ENCODE measurements at places on chromosomes 3 and 15.

DNA sequence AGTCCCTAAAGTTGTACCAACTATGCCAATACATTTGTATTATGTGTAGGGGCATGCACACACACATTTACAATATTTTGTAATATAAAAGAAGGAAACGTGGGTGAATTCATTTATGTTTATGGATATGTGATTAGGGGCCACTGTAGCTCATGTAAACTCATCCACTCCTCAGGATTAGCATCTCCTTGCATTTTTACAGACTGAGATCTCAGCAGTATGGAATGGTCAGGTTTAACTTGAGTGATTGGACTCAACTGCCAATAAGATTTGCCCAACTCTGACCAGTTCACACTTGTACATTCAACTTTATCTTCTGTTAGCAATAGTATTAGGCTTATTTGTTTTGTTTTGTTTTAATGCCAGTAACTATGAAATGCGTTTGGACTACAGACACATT, 36.5 kb downstream of the PSMD6 start:
- no peak overlapping the region for H3K4me3 ChIP-seq
- H3K27me3 ChIP-seq, result no peaks in the 10 kb centered on the region
- H3K36me3 ChIP-seq, result peaks cover 94% of the 10 kb centered on the region
- no peaks in the 10 kb centered on the region for H3K4me1 ChIP-seq
- no peak for DNase-seq
- H3K27ac ChIP-seq, result no peak overlapping the region

DNA sequence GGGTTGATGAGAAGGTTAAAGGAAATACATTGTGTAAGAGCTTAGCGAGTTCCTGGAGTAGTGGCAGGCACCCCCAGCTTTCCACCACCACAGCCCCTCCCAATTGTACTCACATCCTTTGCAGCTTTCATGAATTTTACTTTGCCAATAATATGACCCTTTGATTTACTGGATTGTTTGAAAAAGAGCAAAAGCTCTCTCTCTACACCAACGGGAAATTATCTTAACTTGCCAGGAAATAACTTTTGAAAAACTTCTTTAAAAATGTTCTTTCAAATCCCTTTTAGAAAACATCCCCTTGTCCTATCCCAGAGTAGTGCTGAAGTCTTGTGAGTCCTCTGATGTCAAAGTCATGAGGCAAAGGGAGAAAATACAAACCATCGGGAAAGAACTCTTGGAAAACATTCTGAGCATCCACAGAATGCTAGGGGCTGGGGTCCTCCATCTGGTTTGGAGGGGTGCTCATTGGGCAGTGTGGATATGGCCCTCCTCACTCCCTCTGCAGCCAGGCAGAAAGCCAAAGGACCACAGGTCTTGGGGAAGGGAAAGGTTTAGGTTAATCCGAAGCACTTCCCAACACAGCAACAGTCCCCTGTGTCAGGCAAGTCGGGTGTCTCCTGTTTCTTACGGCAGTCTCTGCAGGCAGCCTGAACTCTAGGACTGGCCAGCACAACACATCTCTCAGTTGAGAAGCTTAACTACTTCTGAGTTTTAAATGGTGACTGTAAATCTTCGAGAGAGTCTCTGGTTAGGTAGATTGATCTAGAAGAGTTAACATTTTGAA, 36.5 kb downstream of the BOC start:
- no peak overlapping the region for H3K27ac ChIP-seq
- no peaks in the 10 kb centered on the region for H3K27me3 ChIP-seq
- no peak overlapping the region for H3K4me3 ChIP-seq
- no peak for DNase-seq
- H3K36me3 ChIP-seq, result peaks cover 32% of the 10 kb centered on the region

- no peak overlapping the region for H3K27ac ChIP-seq
- no peaks in the 10 kb centered on the region for H3K36me3 ChIP-seq
- H3K27me3 ChIP-seq, result peaks cover 33% of the 10 kb centered on the region
- H3K4me3 ChIP-seq, result no peak overlapping the region
- DNase-seq, result peak; percentile 67
- H3K4me1 ChIP-seq, result peaks cover 14% of the 10 kb centered on the region
Observed at GRCh38 chr3:126208606-126209256, 28.3 kb upstream of the ALDH1L1 start.

GRCh38 chr3:61935814-61936213, 374.4 kb downstream of the PTPRG start:
- H3K4me1 ChIP-seq, result no peaks in the 10 kb centered on the region
- no peak for DNase-seq
- no peaks in the 10 kb centered on the region for H3K27me3 ChIP-seq
- H3K36me3 ChIP-seq, result peaks cover 8% of the 10 kb centered on the region
- no peak overlapping the region for H3K27ac ChIP-seq

- no peaks in the 10 kb centered on the region for H3K4me1 ChIP-seq
- DNase-seq, result no peak
Observed at GRCh38 chr3:111476701-111477100, 65.3 kb upstream of the CD96 start.

GRCh38 chr3:27714146-27714526, 8.0 kb downstream of the EOMES start:
- no peaks in the 10 kb centered on the region for H3K36me3 ChIP-seq
- H3K27ac ChIP-seq, result no peak overlapping the region
- H3K4me1 ChIP-seq, result peaks cover 17% of the 10 kb centered on the region
- peaks cover 73% of the 10 kb centered on the region for H3K27me3 ChIP-seq

DNA sequence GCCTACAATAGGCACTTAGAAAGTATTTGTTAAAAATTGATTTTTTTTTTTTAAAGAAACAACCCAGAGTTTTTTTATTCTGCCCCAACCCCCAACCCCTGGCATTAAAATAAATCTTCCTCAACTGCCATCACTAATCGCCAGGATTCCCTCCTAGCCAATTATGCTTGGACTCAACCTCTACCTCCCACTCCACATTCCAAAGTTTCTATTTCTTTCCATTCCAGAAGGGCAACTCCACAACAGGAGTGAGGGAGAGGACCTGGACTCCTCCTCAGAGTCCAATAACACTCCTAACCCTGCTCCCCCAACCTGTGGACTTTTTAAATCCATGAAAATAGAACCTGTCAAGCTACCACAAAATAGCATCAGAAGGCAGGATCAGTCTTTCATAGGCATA, 99.4 kb downstream of the ADAMTS9 start:
- no peak overlapping the region for H3K4me3 ChIP-seq
- no peaks in the 10 kb centered on the region for H3K36me3 ChIP-seq
- no peaks in the 10 kb centered on the region for H3K4me1 ChIP-seq
- no peaks in the 10 kb centered on the region for H3K27me3 ChIP-seq

DNA sequence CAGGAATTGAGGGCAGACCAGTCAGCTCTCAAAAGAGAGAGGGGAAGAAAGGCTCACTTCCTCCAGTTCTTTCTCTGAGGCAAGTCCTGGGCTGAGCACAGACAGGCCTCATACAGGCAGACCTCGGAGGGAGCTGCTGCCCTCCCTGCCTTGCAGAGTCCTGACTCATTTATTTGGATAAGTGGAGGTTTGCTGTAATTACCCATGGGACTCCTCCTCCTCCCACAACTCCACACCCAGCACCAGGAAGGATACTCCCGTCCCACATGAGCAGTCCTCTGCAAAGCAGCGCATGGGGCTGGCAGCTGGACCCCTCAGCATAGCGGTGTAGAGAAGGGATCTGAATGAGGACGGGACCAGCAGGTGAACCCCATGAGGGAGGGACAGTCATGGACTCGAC, 13.4 kb upstream of the SCN10A start:
- peaks cover 17% of the 10 kb centered on the region for H3K4me1 ChIP-seq
- H3K36me3 ChIP-seq, result no peaks in the 10 kb centered on the region
- H3K4me3 ChIP-seq, result no peak overlapping the region
- peak; percentile 85 for DNase-seq
- H3K27ac ChIP-seq, result peak overlapping the region; percentile 64

GRCh38 chr3:100603469-100603868, 5.9 kb upstream of the ADGRG7 start:
- DNase-seq, result peak; percentile 43
- no peaks in the 10 kb centered on the region for H3K36me3 ChIP-seq
- no peaks in the 10 kb centered on the region for H3K4me1 ChIP-seq
- H3K4me3 ChIP-seq, result no peak overlapping the region
- no peaks in the 10 kb centered on the region for H3K27me3 ChIP-seq

DNA sequence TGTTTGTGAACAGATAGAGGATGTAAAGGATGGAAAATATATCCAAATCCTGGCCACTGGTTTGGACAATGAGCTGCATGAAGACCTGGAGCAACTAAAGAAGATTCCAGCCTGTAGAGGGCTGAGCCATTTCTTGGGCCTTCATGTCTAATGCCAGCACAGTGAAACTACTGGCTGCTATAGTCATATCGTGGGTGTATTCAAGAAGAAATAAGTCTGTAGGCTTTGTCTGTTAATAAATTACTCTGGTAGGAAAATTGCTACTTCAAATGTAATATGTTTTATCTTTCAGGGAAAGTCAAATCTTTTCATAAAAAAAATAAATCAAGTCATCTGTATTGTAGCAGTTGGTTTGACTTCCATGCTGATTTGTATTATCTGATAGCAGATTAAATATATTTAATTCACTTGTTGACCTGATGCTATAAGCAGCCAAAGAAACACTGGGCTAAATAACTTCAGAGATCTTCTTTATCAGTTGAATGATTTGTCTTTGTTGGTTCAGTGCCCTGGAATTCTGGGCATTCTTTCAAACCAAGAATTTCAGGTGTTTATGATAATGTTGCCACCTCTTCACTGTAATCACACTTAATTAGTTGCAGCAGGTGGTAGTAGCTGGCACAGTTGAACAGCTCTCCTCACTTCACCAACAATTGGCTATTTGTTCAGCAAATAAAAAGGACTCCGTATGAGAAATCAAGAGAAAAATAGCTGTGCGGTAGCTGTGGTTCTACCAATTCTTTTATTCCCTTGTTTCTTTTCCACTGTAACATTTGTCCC, 1109.5 kb downstream of the NSUN3 start:
- no peak overlapping the region for H3K27ac ChIP-seq
- H3K27me3 ChIP-seq, result no peaks in the 10 kb centered on the region
- no peaks in the 10 kb centered on the region for H3K4me1 ChIP-seq
- DNase-seq, result no peak
- no peaks in the 10 kb centered on the region for H3K36me3 ChIP-seq

- no peaks in the 10 kb centered on the region for H3K27me3 ChIP-seq
- no peak overlapping the region for H3K4me3 ChIP-seq
- no peaks in the 10 kb centered on the region for H3K36me3 ChIP-seq
- DNase-seq, result no peak
Observed at GRCh38 chr3:30952786-30953185, 58.3 kb upstream of the GADL1 start.

GRCh38 chr3:16303037-16303575, 38.1 kb downstream of the OXNAD1 start:
- no peak overlapping the region for H3K4me3 ChIP-seq
- H3K27me3 ChIP-seq, result no peaks in the 10 kb centered on the region
- peaks cover 4% of the 10 kb centered on the region for H3K36me3 ChIP-seq
- H3K4me1 ChIP-seq, result peaks cover 6% of the 10 kb centered on the region
- DNase-seq, result no peak
- no peak overlapping the region for H3K27ac ChIP-seq

GRCh38 chr15:75620841-75621391, 4.6 kb downstream of the SNUPN start:
- H3K4me3 ChIP-seq, result no peak overlapping the region

GRCh38 chr3:36964817-36965216, 20.0 kb upstream of the TRANK1 start:
- no peak for DNase-seq

DNA sequence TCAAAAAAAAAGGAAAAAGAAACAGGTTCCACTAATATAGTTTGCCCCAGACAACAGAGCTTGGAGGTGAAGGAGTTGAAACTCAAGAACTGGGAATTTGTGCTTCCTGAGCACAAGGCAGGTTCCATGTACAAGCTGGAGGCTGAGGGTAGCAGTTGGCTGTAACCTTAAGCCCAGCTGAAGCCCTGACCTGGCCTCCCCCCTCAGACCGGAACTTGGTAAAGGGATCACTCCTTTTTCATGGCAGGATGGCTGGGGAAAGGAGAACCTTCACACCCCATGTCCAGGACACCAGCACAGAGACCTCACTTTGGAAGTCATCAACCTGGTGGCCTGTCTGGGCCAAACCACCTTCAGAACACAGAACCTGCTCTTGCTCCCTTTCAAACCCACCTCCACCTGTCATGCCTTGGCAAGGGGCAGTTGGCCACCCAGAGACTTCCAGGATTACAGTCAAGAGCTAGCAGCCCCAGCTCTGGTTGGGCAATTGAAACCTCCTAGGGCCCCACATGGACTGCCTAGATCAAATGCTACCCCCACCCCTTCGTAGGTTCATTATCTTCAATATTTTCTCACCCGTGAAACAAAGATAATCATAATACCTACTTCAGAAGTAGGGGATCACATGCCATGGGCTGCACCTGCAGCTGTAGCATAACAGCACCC, 3.5 kb downstream of the RPL29 start:
- no peak overlapping the region for H3K4me3 ChIP-seq
- H3K27ac ChIP-seq, result peak overlapping the region; percentile 15
- peaks cover 27% of the 10 kb centered on the region for H3K4me1 ChIP-seq
- peaks cover 55% of the 10 kb centered on the region for H3K36me3 ChIP-seq
- H3K27me3 ChIP-seq, result no peaks in the 10 kb centered on the region

- H3K36me3 ChIP-seq, result no peaks in the 10 kb centered on the region
- H3K4me1 ChIP-seq, result peaks cover 1% of the 10 kb centered on the region
- no peak overlapping the region for H3K27ac ChIP-seq
- DNase-seq, result no peak
- no peak overlapping the region for H3K4me3 ChIP-seq
Observed at GRCh38 chr15:52521682-52522081, 7.0 kb downstream of the MYO5A start.

DNA sequence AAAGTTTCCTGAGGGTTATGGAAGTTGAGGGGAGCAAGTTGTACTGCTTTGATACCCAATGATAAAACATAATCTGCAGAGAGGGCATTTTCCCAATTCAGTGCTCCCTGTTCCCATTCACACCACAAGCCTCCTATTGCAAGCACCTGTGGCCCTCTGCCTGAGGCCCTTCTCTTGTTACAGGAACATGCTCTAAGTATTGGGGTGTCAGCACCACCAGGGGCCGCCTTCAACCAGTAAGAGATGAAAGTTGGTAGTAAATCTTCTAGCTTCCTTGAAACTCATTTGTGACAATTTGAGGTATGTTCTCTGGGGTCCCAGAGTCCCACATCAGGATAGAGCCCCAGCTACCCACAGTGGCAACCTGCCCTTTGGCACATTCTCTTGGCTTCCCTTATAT, 265.4 kb upstream of the ARHGEF26 start:
- H3K36me3 ChIP-seq, result no peaks in the 10 kb centered on the region
- no peak overlapping the region for H3K27ac ChIP-seq
- no peak overlapping the region for H3K4me3 ChIP-seq
- DNase-seq, result no peak

GRCh38 chr3:164848923-164849322, 229.4 kb downstream of the SI start:
- no peak overlapping the region for H3K4me3 ChIP-seq
- no peaks in the 10 kb centered on the region for H3K4me1 ChIP-seq
- H3K36me3 ChIP-seq, result no peaks in the 10 kb centered on the region

GRCh38 chr3:141280086-141280485, 48.5 kb downstream of the PXYLP1 start:
- peak; percentile 55 for DNase-seq
- peaks cover 10% of the 10 kb centered on the region for H3K36me3 ChIP-seq
- H3K4me1 ChIP-seq, result peaks cover 28% of the 10 kb centered on the region
- peak overlapping the region; percentile 95 for H3K27ac ChIP-seq
- H3K4me3 ChIP-seq, result no peak overlapping the region
- no peaks in the 10 kb centered on the region for H3K27me3 ChIP-seq

GRCh38 chr3:87145553-87145952, 81.6 kb upstream of the CHMP2B start:
- no peaks in the 10 kb centered on the region for H3K36me3 ChIP-seq
- H3K4me3 ChIP-seq, result no peak overlapping the region
- no peak overlapping the region for H3K27ac ChIP-seq
- DNase-seq, result peak; percentile 22
- H3K4me1 ChIP-seq, result no peaks in the 10 kb centered on the region
- H3K27me3 ChIP-seq, result no peaks in the 10 kb centered on the region
